ENCODE measurements at places on chromosomes 13 and 19.

- DNase-seq = no peak
- H3K4me3 ChIP-seq = peak overlapping the region; percentile 99
- no peaks in the 10 kb centered on the region for H3K27me3 ChIP-seq
- H3K4me1 ChIP-seq = peaks cover 43% of the 10 kb centered on the region
- peak overlapping the region; percentile 99 for H3K27ac ChIP-seq
These were observed 3.5 kb downstream of the IER2 start for GRCh38 chr19:13153569-13154240.

GRCh38 chr19:55684946-55685681, 10.1 kb downstream of the EPN1 start:
- no peak for DNase-seq
- H3K4me1 ChIP-seq = peaks cover 25% of the 10 kb centered on the region
- H3K4me3 ChIP-seq = no peak overlapping the region
- H3K27ac ChIP-seq = no peak overlapping the region
- no peaks in the 10 kb centered on the region for H3K27me3 ChIP-seq

DNA sequence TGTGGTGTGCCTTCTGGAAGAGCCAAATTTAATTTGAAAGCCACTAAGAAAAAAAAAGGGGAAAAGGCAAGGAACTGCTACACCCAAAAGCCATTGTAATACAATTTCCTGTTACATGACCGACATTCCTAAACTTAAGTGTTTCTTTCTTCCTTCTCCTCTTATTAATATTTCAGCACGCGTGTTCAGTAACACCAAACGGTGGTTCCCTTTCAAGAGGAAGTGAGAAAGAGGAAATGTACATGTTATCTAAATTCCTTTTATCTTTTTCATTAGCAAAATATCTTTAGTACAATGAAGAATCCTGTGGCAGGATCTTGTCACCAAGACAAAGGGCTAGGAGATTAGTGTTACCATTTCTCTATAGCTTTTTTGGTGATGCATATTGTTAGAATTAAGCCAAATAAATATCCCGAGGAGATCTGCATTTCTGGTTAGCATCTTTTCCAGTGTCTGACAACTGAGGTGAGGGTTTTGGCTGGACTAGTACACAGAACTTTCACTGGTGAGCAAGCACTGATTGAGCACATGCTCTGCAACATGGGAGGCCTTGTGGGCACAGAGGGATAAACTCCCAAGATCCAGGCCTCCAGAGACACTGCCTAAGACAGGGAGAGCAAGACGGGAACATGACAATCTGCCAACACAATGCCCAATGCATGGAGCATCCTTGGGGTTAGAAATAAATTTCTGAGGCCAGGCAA, 22.1 kb downstream of the LATS2 start:
- no peak for DNase-seq
- no peaks in the 10 kb centered on the region for H3K27me3 ChIP-seq
- no peaks in the 10 kb centered on the region for H3K36me3 ChIP-seq
- H3K4me1 ChIP-seq = peaks cover 10% of the 10 kb centered on the region
- H3K4me3 ChIP-seq = no peak overlapping the region
- H3K27ac ChIP-seq = no peak overlapping the region

DNA sequence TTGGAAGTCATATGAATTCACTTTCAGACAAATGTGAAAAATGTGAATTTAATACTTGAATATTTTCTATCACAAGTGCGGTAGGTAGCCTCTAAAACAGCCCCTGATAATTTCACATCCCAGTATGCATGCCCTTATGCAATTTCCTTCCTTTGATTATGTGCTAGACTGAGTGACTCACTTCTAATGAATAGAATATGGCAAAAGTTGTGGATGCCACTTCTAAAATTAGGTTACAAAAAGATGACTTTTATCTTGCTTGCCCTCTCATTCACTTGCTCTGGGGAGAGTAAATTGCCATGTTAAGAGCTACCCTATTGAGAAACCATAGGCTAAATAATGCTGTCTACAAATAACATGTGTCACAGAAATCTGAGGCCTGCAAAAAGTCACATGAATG, 402.5 kb upstream of the PCDH9 start:
- no peaks in the 10 kb centered on the region for H3K4me1 ChIP-seq
- DNase-seq = no peak
- H3K27me3 ChIP-seq = no peaks in the 10 kb centered on the region
- no peak overlapping the region for H3K27ac ChIP-seq
- no peaks in the 10 kb centered on the region for H3K36me3 ChIP-seq
- H3K4me3 ChIP-seq = no peak overlapping the region

DNA sequence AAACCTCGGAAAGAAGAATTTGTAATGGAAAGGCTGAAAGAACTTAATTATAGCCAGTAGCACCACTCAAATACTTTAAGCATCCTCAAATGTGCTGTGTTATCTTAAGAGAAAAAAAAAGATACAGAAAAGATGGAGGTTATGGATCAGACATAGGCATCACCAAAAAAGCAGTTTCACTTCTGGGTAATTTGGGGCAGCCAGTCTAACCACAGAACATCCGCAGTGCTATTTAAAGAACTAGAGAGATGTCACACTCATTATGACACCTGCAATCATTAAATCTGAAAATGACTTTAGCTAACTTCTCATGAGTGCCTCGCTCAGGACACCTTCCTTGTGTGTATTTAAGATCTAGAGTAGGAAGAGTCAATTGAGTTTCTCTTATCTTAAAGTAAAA, 211.8 kb downstream of the RBM26 start:
- H3K4me3 ChIP-seq = peak overlapping the region; percentile 47
- H3K36me3 ChIP-seq = no peaks in the 10 kb centered on the region
- H3K27me3 ChIP-seq = peaks cover 8% of the 10 kb centered on the region
- no peak for DNase-seq
- H3K27ac ChIP-seq = peak overlapping the region; percentile 56

DNA sequence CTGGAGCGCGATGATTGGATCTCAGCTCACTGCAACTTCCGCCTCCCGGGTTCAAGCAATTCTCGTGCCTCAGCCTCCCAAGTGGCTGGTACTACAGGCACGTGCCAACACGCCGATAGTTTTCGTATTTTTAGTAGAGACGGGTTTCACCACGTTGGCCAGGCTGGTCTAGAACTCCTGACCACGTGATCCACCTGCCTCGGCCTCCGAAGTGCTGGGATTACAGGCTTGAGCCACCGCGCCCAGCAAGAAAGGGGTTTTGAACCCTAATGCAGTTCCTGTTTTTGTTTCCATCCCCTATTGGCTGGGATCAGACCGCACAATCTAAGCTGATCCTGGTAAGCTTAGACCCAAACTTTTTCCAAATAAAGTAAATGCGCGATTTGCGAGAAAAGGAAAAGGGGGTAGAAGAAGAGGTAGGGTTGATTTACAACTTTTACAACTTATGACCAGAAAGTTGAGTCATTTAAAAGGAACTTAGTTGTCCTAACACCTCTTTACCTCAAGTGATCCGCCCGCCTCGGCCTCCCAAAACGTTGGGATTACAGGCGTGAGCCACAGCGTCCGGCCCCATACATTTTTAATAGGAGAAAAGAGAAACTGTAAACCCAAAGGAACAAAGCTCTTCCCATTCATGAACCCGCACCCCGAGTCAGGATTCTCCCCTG, 764 bp downstream of the ZNF626 start:
- peaks cover 84% of the 10 kb centered on the region for H3K36me3 ChIP-seq
- peak overlapping the region; percentile 94 for H3K4me3 ChIP-seq
- H3K27me3 ChIP-seq = no peaks in the 10 kb centered on the region
- H3K27ac ChIP-seq = peak overlapping the region; percentile 95

- H3K4me3 ChIP-seq = peak overlapping the region; percentile 97
- peaks cover 21% of the 10 kb centered on the region for H3K27me3 ChIP-seq
- peak overlapping the region; percentile 37 for H3K27ac ChIP-seq
These were observed 63.8 kb downstream of the KCNRG start for GRCh38 chr13:50078895-50079654.

DNA sequence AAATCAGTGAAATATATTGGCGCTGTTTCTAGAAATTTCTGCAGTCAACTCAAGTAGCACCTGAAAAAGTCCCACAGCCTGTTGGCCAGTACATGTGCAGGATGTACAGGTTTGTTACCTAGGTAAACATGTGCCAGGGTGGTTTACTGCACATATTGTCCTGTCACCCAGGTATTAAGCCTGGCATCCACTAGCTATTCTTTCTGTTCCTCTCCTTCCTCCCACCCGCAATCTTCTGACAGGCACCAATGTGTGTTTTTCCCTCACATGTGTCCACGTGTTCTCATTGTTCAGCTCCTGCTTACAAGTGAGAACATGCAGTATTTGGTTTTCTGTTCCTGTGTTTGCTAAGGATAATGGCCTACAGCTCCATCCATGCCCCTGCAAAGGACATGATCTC, 13.1 kb upstream of the SCEL start:
- H3K4me1 ChIP-seq = peaks cover 4% of the 10 kb centered on the region
- DNase-seq = no peak
- peaks cover 16% of the 10 kb centered on the region for H3K27me3 ChIP-seq

DNA sequence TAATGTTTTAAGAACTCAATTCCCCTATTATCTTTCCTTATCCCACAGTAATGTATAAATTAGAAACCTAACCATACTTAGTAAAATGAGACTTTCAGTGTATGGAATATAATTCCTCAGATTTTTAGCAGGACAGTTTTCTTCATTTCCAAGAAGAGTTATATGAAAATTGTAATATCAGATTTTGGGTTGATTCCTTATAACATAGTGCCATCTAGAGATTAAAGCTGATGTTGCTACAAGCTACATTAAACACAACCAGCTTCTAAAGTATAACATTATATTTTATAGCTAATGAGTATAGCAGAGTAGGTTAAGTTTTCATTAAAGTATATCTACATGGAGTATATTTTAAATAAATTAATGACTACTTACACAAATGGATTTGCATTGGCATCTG, 99.7 kb upstream of the MIR17HG start:
- no peak for DNase-seq
- no peaks in the 10 kb centered on the region for H3K36me3 ChIP-seq
- peaks cover 2% of the 10 kb centered on the region for H3K4me1 ChIP-seq
- peaks cover 5% of the 10 kb centered on the region for H3K27me3 ChIP-seq
- no peak overlapping the region for H3K4me3 ChIP-seq

GRCh38 chr13:43227721-43228120, 204.3 kb downstream of the DNAJC15 start:
- H3K27me3 ChIP-seq = peaks cover 7% of the 10 kb centered on the region
- DNase-seq = no peak
- no peaks in the 10 kb centered on the region for H3K36me3 ChIP-seq
- no peak overlapping the region for H3K4me3 ChIP-seq
- H3K4me1 ChIP-seq = no peaks in the 10 kb centered on the region

GRCh38 chr19:39334444-39334976, 1.3 kb downstream of the GMFG start:
- H3K27ac ChIP-seq = peak overlapping the region; percentile 97
- peak overlapping the region; percentile 98 for H3K4me3 ChIP-seq
- H3K36me3 ChIP-seq = peaks cover 45% of the 10 kb centered on the region
- no peak for DNase-seq
- H3K4me1 ChIP-seq = peaks cover 56% of the 10 kb centered on the region
- no peaks in the 10 kb centered on the region for H3K27me3 ChIP-seq

DNA sequence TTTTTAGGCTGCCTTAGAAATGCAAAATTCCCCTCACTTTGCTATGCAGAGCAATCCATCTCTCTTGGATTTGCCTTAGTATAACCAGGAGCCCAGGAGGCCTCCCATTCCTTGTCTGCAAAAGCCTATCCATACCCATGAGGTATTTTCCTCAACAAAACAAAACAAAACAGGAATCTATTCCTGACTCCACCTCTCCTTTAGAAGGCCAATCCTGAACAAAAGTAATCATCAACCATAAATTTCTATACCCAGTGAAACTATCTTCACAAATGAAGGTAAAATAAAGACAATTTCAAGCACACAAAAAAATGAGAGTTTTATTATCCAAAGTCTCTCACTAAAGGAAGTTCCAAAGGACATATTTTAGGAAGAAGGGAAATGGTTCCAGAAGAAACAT, 365.7 kb downstream of the KCNRG start:
- H3K27ac ChIP-seq = no peak overlapping the region
- H3K36me3 ChIP-seq = peaks cover 7% of the 10 kb centered on the region
- no peak overlapping the region for H3K4me3 ChIP-seq
- H3K27me3 ChIP-seq = peaks cover 17% of the 10 kb centered on the region

GRCh38 chr13:26474286-26474685, 83.2 kb upstream of the WASF3 start:
- H3K4me3 ChIP-seq = no peak overlapping the region
- no peak for DNase-seq
- peaks cover 14% of the 10 kb centered on the region for H3K4me1 ChIP-seq
- no peaks in the 10 kb centered on the region for H3K36me3 ChIP-seq
- no peak overlapping the region for H3K27ac ChIP-seq

DNA sequence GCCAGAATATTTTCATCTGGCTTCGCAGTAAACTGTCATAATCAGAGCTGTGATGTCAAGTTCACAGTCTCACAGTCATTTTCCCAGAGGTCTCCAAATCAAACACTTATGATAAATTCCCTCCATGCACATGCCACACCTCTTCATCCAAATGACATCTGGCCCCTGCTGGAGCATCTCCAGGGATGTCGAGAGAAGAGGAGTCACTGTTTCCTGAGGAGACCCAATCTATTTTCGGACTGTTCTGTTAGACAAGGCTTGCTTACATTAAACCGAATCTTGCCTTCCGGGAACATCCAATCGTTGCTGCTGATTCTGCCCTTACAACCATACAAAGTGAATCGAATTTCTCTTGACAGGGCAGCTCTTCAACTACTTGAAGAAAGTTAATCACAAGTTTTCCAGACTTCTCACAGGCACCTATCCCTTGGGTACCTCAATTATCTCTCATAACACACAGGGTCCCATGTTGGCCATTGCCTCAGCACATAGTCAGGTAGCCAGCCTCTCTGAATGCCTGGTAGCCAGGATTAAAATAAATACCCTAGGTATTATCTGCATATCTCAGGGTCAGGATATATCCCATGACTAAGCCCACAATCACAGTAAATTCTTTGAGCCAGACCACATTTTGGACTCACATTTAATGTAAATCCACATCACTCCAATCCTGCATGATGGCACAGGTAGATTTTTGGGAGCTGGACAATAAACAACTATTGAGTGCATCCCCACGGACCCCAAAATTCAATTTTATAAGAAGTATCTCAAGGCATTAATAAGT, 182.5 kb downstream of the ABCC4 start:
- no peak overlapping the region for H3K4me3 ChIP-seq
- no peaks in the 10 kb centered on the region for H3K27me3 ChIP-seq
- H3K4me1 ChIP-seq = peaks cover 10% of the 10 kb centered on the region
- no peak for DNase-seq
- H3K27ac ChIP-seq = no peak overlapping the region

- no peaks in the 10 kb centered on the region for H3K36me3 ChIP-seq
- no peak for DNase-seq
- H3K4me1 ChIP-seq = no peaks in the 10 kb centered on the region
- H3K27me3 ChIP-seq = no peaks in the 10 kb centered on the region
- H3K27ac ChIP-seq = no peak overlapping the region
These were observed 28.7 kb upstream of the FRY start for GRCh38 chr13:32002873-32003272.

GRCh38 chr19:15934332-15935078, at the start of gene CYP4F11:
TSS of gene CYP4F11 (minus strand) at chr19:15934529. CDS start at chr19:15934408, 121 bp downstream.
- no peak within 1 kb of the TSS for H3K4me3 ChIP-seq
- peak within 1 kb of the TSS; percentile 83 for H3K27ac ChIP-seq
- H3K27me3 ChIP-seq = peaks cover 7% of the 10 kb centered on the region

DNA sequence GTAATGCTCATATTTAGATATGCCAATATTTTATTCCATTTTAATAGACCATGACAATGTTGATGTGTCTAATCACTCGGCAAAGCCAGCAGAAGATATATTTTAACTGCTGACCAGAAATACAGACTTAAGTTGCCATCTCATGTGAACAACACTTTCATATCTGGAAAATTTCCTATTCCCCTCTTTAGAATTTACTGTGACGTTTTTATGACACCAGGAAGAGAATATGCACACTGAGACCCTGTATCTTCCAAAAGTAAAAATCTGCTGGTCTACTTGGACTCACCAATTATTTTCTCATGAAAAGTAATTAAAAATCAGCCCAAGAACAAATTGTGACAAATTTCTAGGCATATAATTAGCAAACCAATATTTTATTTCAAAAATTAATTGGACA, 2.1 kb downstream of the PROSER1 start:
- peak overlapping the region; percentile 75 for H3K27ac ChIP-seq
- peaks cover 57% of the 10 kb centered on the region for H3K4me1 ChIP-seq
- H3K36me3 ChIP-seq = peaks cover 67% of the 10 kb centered on the region
- DNase-seq = no peak
- H3K4me3 ChIP-seq = peak overlapping the region; percentile 92
- H3K27me3 ChIP-seq = no peaks in the 10 kb centered on the region

All from activated T-cell treated with anti-CD3 and anti-CD28 coated beads, Interleukin-2, amount 50 U/mL, for 24 hours (primary cell).